ENCODE measurements at places on chromosomes 16 and 17.

DNA sequence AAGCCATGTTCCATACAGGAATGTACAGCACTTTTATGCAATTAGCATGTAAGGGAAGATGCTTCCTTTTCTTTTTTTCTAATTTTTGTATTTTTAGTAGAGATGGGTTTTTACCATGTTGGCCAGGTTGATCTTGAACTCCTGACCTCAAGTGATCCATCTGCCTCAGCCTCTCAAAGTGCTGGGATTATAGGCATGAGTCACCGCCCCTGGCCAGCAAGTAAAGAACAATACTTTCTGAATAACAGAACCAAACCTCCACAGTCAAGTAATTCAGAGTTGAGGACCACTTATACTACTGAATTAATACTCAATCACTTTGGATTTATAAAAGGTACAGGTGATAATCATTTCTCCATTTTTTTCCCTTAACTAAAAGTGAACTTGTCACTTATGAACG lies 13.0 kb downstream of the C16orf87 start:
- no peak for DNase-seq

GRCh38 chr16:12673466-12673865 lies 130.2 kb downstream of the CPPED1 start:
- no peak for DNase-seq

GRCh38 chr17:75250009-75250471 lies 11.4 kb downstream of the GGA3 start:
- DNase-seq = no peak

- no peak for DNase-seq
Measured at GRCh38 chr16:69858191-69859104, 92.7 kb upstream of the CLEC18A start.

GRCh38 chr17:80265205-80266068 lies 4.8 kb downstream of the RNF213 start:
- no peak for DNase-seq

- no peak for DNase-seq
Measured at GRCh38 chr16:59849716-59850115, 1115.6 kb upstream of the GOT2 start.

DNA sequence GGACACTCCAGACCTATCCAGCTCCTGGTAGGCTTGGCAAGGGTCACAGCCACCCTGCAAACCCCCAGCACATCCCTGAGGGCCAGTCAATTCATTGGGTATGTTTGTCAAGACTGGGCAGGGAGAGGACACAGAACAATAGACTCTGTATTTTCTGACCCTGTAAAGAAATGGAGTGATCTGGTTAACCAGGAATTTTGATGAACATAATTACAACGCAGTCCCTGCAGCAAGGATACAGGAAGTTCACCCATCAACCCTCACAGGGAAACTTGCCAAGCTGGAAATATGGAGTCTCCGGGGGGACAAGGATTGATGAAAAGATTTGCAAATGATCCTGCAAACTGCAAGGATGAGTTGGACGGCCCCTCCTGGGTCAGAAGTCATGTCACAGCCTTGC lies 126.1 kb upstream of the RCVRN start:
- no peak for DNase-seq

All from right kidney (tissue), 9 donors.